ENCODE measurements at places on chromosomes 13 and 19.

DNA sequence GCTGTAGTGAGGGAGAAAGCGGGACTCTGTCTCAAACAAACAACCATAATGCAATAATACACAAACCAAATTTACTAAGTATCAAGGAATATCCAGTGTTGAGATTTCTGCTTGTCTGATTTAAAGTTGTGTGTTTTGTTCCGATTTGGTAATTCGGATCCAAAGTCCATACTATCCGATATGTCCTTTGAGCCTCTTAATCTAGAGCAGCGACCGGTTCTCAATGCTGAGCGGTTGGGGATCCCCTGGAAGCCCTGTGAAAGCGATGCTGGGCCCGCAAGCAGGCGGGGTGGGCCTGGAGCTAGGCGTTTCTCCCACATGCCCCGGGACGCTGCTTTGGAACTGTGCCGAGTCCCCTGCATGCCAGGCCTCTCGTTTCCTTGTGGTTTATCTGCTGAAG lies 20.2 kb downstream of the C19orf44 start:
- no peak for DNase-seq

DNA sequence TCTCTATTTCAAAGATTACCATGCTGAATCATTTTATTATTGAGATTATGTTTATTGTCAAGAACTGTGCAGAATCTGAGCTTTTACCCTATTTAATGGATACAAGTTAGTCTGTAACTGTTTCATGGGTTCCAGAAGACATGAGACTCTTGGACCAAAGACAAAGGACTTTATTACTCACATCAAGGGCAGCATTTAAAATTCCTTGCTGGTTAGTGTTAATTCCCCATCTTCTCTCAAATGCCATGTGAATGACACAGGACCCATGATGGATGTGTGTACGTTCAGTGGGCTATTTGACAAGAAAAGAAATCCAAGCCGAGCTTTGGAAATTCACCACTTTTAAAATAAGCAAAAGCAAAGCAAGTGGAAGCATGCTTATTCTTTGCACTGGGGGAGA lies 139.9 kb downstream of the PCDH20 start:
- DNase-seq = no peak

- peak; percentile 40 for DNase-seq
Measured at GRCh38 chr19:43639519-43640423, at the start of gene CADM4. CADM4 (minus strand) TSS chr19:43639850; CDS start chr19:43639790, 60 bp downstream.

GRCh38 chr19:50204811-50205675 lies 1.6 kb downstream of the MYH14 start:
- DNase-seq = no peak
